Activated CD4-positive, alpha-beta T cell treated with anti-CD3 and anti-CD28 coated beads for 4 hours (primary cell): ENCODE measurements at places on chromosomes 4 and X.

DNA sequence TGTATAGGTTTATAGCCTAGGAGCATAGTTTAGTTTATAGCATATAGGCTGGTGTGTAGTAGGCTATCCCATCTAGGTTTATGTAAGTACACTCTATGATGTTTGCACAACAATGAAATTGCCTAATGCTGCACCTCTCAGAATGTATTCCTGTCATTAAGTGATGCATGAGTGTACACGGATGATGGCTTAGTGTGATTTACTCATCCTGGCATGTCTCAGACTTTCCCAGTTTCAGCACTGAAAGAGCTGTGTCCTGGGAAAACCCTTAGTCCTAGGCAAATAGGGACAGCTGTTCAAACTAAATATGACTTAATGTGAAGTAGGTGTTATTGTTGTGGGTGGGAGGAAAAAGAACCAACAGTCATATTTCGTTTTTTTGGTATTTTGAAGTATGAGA lies 264.9 kb upstream of the MAGEB18 start:
- DNase-seq, result no peak

GRCh38 chrX:48480583-48480982 lies 4.6 kb downstream of the FTSJ1 start:
- no peak for DNase-seq

GRCh38 chr4:105924341-105924740 lies 29.1 kb downstream of the NPNT start:
- no peak for DNase-seq

DNA sequence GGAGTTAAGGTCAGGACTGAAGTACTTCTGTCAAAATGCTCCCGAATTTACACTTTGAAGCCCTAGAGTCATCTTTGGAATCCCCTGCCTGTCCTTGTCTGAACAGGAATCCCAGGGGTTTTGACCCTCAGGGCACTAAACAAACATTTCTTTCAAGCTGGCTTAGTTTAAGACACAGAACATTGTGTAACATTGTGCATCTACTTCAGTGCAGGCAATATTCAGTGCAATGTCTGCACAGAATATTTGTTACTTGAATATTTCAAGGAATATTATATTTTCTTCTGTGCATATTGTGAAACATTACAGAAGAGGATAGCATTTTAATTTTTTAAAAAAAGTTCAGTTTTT lies 763.4 kb downstream of the PCDH18 start:
- DNase-seq, result no peak

- no peak for DNase-seq
These were observed 2.3 kb downstream of the PF4V1 start for GRCh38 chr4:73855406-73855805.

GRCh38 chr4:8207314-8207713 lies 8.2 kb downstream of the SH3TC1 start:
- no peak for DNase-seq

GRCh38 chr4:45036677-45037076 lies 310.3 kb upstream of the GNPDA2 start:
- no peak for DNase-seq

GRCh38 chr4:77125961-77126360 lies 31.0 kb upstream of the CCNG2 start:
- no peak for DNase-seq

GRCh38 chr4:157994863-157995262 lies 178.0 kb downstream of the GASK1B start:
- DNase-seq, result no peak

DNA sequence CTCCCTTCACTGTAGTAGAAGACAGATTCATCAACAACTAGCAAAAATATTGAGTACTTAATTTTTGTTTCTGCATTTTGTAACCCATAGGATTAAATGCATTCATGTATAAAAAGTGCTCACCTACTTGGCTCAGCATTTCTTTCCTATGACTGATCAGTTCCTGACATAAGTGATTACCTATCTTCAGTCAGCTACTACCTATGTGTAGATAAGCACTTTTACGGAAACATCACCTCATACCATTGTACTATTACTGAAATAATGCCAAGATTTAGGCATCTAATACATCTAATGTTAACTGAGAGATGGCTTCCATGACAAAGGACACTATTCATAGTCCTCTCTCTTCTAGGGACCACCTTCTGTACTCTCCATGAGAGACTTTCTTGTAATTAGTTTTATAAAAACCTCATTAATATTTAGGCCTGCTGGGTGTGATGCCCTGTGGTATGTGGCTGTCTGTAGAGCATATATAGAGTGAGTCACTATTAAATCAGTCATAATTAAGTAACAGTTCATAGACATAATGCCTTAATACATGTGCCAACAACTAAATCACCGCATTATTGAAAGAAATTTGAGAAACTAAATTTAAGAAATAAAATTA lies 147.0 kb downstream of the PDGFC start:
- DNase-seq, result no peak

GRCh38 chrX:40326186-40326965 lies 228.6 kb upstream of the BCOR start:
- DNase-seq, result no peak

DNA sequence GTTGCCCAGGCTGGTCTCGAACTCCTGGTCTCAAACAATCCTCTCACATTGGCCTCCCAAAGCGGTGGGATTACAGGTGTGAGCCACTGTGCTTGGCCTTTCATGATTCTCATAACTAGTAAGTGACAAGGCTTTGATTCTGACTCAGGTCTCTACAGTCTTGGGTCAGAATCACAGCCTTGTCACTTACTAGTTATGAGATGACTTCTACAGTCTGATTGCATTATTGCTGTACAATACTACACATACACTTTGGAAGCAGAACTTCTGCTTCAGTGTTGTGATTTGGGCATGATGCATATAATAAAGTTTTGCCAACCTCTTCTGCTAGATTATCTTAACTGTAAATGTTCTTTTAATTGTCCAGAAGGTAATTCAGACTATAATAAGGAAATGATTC lies 123.3 kb downstream of the KDM6A start:
- no peak for DNase-seq

DNA sequence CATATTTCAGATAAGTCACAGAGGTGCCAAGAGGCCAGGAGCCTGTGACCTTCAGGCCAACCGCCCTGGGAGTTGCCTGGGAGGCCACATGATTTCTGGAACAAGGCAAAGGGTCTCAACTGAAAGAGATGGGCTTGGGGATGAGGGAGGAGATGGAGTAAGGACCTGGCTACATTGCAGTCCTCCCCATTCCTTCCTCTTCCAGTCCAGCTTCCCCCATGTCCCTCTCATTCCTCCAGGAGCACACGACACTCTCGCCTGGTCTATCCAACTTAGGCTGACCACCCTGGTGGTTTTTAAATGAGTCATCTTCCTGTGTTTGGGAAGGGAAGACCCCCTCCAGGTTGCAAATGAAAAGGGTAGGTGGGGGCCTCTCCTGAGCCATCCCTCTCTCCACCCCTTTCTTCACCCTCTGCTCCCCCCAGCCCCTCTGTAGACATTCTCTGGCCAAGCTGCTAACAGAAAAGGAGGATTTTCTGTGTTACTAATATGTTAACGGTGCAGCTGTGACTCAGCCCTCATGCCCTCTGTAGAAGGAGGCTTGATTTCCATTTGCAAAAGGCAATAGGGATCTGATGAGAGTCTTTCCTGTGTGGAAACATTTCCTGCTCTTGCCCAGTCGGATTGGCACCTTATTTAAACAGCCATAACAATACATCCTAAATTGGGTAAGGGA lies 79.2 kb downstream of the RTL5 start:
- DNase-seq, result no peak

- no peak for DNase-seq
These were observed 153.0 kb upstream of the PPP1R2C start for GRCh38 chrX:42930951-42931350.

DNA sequence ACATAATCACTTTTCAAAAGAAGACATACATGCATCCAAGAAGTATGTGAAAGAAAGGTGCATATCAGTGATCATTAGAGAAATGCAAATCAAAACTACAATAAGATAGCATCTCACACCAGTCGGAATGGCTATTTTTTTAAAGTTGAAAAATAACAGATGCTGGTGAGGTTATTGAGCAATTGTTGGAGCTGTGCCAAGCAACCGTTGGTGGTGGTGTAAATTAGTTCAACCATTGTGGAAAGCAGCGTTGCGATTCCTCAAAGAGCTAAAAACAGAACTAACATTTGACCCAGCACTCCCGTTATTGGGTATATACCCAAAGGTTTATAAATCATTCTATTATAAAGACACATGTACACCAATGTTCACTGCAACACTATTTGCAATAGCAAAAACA lies 14.2 kb downstream of the COX7B2 start:
- DNase-seq, result no peak

DNA sequence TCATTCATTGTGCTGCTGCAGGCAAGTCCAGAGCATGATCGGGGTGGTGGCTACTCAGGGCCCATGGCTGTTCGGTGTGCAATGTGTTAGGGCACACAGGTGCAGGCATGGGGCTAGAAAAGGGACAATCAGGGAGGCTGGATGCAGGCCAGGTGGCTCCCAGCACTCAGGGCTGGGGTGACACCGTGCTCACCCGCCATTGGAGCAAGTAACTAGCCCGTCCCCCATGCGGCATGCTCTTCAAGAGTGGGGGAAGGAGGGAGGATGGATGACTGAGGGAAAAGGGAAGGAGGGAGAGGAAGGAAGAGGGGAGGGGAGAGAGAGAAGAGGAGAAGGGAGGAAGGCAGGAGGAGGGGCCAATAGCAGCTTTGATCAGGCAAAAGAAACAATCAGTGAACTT lies 64.7 kb downstream of the INTS6L start:
- no peak for DNase-seq

GRCh38 chr4:186029571-186030398 lies 39.2 kb upstream of the TLR3 start:
- DNase-seq, result no peak

- DNase-seq, result no peak
These were observed 40.8 kb upstream of the CHRDL1 start for GRCh38 chrX:110836451-110836850.

DNA sequence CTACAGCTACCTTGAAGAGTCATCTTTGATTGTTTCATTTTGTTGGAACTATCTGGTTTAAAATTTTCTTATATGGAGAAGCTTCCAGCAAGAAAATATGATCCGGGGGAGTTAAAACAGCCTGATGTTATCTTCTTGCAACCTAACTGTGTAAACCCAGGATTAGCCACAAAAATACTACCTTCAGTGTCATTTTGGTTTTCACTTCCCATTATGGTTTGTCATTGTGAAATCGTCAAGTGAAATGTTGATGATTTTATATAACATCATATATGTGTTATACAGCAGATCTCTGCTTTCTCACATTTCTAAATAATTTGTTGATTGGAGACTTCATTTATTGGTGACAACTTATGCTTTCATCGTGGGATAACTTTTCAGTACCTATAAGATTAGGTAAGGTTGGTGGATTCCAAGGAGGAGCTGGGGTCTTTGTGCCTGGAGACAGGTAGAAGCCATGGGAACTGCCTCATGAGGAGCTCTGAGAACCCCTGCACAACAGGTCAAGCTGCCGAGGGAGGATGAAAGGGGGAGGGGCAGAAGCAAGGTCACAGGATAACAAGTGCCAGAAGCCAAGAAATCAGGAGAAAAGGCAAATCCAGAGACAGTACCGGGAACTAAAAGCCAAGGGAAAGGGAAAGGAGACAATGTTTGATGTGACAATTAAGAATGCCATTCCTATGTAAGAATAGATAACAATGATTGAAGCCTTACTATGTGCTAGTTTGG lies 7.2 kb downstream of the ARHGAP24 start:
- no peak for DNase-seq
